Activated CD4-positive, alpha-beta T cell treated with anti-CD3 and anti-CD28 coated beads, Interleukin-2, amount 50 U/mL, for 48 hours (primary cell): ENCODE measurements at places on chromosomes 4 and X.

- no peak for DNase-seq
These were observed 7.5 kb upstream of the CXCL6 start for GRCh38 chr4:73828956-73829355.

- DNase-seq: no peak
These were observed 85.8 kb downstream of the RAPGEF2 start for GRCh38 chr4:159188646-159189045.

- no peak for DNase-seq
These were observed 80.3 kb upstream of the GATB start for GRCh38 chr4:151841107-151841506.

- no peak for DNase-seq
These were observed 33.7 kb downstream of the METAP1 start for GRCh38 chr4:99029018-99029735.

DNA sequence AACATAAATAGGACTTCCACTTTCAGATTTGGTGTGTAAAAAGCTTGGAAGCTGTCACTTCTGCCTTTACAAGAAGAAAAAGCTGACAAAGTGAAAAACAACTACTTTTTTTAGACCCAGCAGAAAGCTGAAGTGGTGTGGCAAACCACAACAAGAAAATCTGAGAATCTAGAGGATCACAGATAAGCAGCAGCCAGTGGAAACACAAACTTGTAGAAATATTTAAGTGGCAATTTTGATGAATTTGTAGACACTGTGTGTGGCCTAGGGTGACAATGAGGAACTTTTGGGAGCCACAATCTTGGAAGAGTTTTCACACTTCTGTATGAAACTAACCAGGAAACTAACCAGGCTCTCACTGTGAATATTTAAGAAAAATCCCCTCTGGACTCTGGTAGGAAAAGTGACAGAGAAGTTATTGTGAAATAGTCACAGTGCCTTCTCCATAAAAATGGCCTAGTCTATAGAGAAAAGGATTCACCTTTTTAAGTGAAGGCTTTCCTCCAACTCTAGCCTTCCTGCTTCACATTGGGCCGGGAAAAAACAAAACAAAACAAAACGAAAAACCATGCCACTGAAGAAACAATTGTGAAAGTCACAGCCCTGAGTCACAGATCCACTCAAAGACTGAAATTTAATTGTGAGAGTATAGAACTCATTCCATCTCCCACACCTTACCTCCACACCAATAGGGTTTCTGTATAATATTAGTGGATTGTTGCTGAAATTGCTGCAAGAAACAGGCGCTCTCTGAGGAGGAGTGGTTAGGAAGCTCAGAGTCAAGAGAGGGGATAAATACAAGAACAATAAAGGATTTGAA, 26.7 kb upstream of the GUCY1A1 start:
- DNase-seq: no peak

DNA sequence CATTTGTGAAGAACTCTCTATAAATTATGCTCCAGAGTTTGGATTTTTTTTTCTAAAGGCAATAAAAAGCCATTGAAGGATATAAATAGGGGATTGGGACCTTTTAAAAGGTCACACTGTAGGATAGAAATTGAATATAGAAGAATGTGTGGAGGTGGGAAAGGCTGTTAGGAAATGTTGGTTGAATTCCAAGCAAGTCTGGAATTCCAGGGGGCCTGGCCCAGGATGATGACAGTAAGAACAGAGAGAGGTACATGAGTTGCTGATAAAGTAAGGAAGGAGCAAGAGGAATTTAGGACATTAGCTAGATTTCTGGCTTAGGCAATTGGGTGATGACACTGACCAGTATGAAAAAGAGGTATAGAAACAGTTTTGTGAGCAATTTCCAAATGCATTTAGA, 95.4 kb upstream of the USP38 start:
- no peak for DNase-seq

GRCh38 chr4:10951306-10951705, 266.7 kb upstream of the CLNK start:
- DNase-seq: no peak

DNA sequence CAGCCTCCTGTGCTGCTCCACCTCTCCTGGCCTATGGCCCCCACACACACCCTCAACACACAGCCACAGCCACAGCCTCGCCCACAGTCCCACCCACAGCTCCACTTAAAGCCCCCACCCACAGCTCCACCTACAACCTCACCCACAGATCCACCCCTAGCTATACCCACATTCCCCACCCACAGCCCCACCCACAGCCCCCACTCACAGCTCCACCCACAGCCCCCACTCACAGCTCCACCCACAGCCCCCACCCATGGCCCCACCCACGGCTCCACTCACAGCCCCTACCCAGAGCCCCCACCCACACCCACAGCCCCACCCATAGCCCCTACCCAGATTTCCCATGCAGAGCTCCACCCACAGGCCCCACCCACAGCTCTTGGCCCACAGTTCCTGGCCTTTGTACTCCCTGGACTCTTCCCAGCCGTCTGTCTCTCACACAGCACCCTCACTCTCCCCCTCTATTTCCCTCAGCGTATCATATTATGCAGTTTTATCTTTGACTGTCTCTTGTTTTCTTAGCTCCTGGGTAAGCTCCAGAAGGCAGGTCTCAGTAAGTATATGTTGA, 322.5 kb downstream of the EVC2 start:
- DNase-seq: no peak

- DNase-seq: no peak
These were observed 7.2 kb upstream of the MPP1 start for GRCh38 chrX:154812341-154813101.

DNA sequence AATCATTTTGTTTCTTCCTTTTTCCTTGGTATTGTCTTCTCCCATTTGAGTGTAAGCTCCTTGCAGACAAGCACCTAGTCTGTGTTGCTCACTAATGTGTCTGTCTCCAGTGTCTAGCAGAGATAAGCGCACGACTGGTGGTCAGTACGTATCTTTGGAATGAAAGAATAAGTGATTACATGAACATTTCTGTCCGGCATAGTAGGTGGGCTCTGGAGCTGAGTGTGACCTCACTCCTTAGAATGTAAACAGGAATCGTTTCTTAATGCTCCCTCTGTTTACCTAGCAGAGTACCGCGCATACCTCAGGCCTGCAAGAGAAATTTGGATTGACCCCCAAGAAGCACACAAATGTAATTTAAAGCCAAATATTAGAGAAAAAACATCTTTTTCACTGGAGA, 235.4 kb downstream of the MAML3 start:
- no peak for DNase-seq

- DNase-seq: no peak
These were observed 24.0 kb downstream of the INTS6L start for GRCh38 chrX:135544338-135544948.

DNA sequence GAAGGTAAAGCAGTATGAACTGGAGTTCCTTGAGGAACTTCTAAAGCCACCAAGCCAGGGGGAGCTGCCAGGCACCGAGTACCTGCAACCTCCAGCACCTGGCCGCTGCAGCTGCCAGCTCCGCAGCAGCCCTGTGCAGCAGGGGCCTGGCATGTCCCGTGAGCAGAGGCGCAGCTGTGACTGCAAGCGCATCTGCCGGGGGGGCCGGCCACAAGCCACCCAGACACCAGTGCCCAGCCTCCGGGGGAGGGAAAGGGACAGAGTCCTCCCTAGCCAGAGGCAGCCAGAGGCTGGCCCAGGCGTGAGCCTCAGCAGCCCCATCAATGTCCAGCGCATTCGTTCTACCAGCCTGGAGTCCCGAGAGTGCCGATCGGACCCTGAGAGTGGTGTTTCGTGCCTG, 26.6 kb upstream of the PRPS1 start:
- no peak for DNase-seq

DNA sequence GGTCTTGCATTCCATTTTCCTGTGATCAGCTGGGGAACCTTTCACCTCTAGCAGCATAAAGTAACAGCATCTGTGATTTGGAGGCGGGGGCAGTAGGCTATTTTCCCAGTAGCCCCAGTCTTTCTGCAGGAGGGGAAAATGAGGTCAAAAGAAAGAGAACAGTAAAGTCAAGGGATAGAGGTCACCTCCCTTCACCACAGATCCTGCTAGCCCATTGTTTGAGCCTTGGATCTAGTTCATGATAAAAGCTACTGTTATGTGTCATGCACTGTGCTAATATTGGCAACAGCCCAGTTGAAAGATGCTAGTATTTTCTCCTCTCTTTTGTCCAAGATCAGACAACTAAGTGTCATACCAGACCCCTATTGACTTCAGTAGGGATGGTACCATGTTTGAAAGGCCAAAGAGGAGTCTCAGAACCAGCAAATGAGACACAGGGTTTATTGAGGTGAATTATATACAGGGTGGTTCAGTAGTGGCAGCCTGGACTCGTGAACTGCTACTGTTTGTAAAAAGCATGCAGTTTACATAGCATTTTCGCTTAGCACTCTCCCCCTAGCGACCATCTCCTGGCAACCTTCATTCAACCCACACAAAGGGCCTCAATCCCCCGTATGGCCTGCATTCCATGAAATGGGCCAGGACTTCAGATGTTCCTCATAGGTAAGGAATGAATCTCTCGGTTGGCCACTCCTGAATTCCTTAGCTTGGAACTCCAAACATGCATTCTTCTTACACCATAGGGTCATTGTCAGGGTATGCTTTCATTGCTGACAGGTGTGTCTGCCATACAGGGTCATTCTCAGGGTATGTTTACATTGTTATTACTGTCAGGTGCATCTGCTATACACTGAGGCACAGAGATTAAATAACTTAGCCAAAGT, 170.0 kb upstream of the FRMPD4 start:
- no peak for DNase-seq

- no peak for DNase-seq
These were observed 4.4 kb downstream of the RBPJ start for GRCh38 chr4:26325191-26325590.

- DNase-seq: no peak
These were observed 136.0 kb upstream of the ARX start for GRCh38 chrX:25151749-25152148.

DNA sequence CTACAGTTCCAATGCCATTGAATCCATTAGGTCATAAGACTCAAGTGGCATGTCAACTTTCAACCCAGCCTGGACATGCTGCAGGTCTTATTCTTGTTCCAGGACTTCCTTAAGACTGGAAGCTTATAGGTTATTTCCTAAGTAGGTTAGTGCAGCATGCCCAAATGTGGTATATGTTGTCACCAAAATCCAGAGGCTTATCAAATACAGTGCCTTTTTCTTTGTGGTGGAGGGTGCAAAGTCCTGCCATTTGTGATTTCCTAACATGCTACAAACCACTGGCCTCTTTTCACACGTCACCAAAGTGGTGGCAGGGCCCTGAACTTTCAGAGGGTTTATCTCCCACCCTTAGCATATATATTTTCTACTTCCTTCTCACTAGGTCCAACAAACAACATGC, 9.7 kb upstream of the TMEM184C start:
- no peak for DNase-seq

- DNase-seq: no peak
These were observed 95.2 kb downstream of the SYNPO2 start for GRCh38 chr4:118983831-118984230.

DNA sequence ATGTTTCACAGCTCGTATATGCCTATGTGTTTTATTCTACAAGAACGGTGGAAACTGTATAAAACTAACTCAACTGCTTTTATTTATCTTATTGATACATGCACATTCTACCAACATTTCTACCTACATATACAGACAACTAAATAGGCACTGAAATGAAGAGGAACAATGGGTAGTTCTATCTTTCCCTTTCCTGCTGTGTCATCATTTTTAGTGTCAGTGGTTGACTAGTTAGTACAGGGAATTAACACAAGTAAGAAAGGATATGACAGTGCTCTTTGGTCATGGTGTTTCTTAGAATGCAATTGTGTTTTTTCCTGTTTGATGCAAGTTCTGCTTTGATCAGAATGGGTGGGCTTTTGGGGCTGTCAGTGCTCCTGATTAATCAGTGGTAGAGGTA, 293.8 kb upstream of the CTSO start:
- no peak for DNase-seq

DNA sequence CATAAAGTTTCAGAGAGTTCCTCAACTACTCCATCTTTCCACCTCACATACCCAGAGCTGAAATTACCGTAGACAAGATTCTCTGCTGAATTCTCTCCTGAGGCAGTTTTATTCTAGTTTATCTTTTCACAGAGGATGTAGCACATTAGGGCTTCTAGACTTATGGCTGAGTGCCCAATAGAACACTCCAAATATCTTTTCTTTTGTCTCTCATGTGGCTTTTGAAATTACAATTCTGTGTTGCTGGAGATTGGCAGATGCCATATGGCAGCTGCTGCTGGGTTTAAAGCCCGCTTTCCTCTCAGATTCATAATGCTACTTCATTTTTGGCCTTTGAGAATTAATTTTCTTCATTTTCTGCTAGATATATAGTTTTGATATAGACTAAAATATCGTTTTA, 107.6 kb upstream of the BANK1 start:
- no peak for DNase-seq

DNA sequence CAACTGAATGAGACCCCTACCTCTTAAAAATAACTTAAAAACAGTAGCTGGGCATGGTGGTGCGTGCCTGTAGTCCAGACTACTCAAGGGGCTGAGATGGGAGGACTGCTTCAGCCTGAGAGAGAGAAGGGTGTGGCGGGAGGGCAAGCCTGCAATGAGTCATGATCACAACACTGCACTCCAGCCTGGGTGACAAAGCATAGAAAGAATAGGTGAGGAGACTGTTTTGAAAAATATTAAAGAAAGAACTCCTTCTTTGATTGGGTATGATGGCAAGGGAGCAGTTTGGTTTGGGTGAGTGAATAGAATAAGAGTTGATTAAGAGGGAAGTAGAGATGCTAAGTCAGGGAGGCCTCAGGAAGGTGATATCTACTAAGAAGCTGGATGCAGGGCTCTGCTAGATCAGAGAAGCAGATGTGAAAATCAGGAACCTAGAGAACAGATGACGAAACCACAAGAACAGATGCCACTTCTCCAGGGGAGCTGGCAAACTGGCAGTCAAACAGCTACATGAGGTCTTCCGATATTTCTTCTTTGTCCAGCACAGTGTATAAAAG, 318.6 kb downstream of the OPHN1 start:
- no peak for DNase-seq

DNA sequence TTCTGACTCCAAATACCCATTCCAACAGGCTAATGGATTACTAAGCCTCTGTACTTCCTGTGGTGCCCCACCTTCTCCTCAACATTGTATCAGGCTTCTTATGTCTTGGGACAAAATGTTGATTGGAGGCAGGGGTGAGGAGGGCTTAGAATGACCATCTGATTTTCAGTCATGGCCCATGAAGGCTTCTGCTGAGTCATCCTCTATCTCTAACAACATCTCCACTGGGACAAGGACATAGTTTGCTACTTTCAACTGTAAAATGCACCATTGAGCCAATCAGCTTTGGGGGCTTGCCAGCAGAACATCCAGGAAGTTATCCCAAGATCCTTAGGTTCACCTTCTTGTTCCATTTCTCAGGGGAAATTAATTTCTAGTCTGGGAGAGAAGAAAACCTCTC, 29.5 kb downstream of the MAGEB17 start:
- no peak for DNase-seq

- no peak for DNase-seq
These were observed 253.5 kb downstream of the ARHGAP10 start for GRCh38 chr4:147985376-147985775.

GRCh38 chrX:132809581-132809980, 148.8 kb downstream of the HS6ST2 start:
- DNase-seq: no peak
